SJCRH30 (cell line): ENCODE measurements at places on chromosomes 1 and 21.

- peak; percentile 16 for DNase-seq
- H3K4me3 ChIP-seq, result no peak overlapping the region
- no peak overlapping the region for H3K27ac ChIP-seq
Observed at GRCh38 chr21:25313829-25314228, 293.5 kb downstream of the MRPL39 start.

- no peak for DNase-seq
- no peaks in the 10 kb centered on the region for H3K27me3 ChIP-seq
- no peak overlapping the region for H3K4me3 ChIP-seq
- peaks cover 7% of the 10 kb centered on the region for H3K4me1 ChIP-seq
- no peak overlapping the region for H3K27ac ChIP-seq
Observed at GRCh38 chr21:36909423-36909822, 57.0 kb downstream of the HLCS start.

DNA sequence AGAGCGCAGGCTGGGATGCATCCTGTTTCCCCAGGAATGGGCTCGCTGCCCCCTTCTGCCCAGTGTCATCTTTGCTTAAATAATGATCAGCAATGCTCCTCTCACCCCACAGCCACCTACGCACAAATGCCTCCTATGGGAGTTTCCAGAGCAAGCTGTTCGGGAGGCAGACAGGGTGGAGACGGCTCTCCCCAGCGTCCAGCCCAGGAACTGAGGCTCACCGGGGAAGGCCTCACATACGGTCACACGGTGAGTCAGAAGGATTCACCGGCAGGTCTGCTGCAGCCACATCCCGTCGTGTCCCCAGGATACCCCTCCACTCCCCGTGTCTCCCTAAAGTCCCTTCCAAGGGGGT lies 40.3 kb upstream of the RUNX3 start:
- peaks cover 16% of the 10 kb centered on the region; the same call in 1 of the 2 replicates for H3K27me3 ChIP-seq
- no peak overlapping the region for H3K4me3 ChIP-seq

DNA sequence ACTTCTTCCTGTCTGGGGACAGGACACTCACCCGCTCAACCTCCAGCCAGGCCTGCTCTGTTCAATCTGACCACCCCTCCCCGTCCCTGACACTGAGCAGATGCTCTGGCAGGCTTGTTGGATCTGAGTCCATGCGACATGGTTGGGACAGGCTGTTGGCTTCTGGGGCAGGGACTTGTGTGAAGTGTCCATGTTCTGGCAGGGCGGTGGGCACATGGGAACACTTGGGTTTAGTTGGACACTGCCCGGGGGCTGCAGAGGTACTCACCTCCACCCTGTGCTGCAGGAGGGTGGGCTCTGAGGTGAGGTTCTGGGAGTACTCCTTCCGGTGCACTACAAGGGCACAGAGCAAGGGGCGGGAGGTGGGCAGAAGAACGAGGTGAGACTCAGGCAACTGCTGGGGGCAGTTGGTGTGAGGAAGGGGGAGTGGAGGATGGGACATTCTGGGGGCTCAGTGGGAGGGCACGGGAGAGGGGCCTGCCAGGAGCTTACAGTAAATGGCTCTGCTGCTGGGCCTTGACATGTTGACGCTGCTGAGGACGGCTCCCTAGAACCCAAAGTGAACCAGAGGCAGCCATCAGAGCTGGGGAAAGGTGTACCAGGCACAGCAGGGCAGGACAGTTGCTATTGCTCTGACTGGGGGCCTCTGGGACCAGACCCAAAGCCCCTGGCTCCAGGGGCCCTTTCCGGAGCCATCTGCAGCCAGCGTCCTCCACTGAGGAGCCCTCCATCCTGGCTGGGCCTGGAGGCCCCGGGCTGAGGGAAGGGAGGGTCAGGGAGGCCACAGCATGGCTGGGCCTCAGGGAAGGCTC lies 2.3 kb downstream of the EPS8L3 start:
- H3K4me1 ChIP-seq, result no peaks in the 10 kb centered on the region
- no peak overlapping the region for H3K4me3 ChIP-seq
- no peak for DNase-seq
- no peak overlapping the region for H3K27ac ChIP-seq
- no peaks in the 10 kb centered on the region for H3K36me3 ChIP-seq

DNA sequence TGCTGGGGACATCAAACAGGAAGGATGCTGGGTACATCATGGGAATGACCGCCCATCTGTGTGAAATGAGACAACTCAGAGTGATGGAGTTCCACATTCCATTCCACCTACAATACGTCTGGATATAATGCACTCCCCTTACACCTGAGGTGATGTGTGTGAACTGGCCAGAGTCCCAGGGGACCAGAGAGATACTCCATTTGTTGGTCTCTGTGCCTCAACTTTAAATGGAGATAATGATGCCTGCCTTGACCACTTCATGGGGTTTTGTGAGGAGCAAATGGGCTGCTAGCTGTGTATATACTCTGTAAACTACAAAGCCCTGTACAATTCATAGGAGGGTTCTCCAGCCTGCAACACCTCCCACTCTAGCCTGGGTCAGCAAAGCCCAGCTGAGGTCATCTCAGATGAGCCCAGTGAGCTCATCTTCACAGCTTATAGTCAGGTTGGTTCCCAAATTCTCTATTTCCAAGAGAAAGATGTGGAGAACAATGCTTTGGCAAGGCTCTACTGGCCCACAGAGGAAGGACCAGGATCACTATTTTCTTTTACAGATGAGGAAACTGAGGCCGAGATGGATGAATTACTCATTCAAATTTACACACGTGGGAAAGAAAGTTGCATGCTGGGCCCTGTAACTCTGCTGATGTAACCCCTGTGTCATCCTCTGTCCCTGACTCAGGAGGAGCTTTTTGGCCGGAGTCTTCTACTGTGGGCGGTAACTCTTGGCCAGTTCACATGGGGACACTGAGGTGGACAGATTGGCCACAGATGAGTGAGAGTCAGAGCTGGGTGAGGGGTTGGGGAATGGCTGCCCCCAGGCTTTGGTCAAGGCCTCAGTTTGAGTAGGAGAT lies 105.6 kb upstream of the GCLM start:
- no peaks in the 10 kb centered on the region for H3K27me3 ChIP-seq
- peaks cover 7% of the 10 kb centered on the region for H3K4me1 ChIP-seq
- no peak overlapping the region for H3K4me3 ChIP-seq
- H3K36me3 ChIP-seq, result no peaks in the 10 kb centered on the region
- no peak overlapping the region for H3K27ac ChIP-seq

DNA sequence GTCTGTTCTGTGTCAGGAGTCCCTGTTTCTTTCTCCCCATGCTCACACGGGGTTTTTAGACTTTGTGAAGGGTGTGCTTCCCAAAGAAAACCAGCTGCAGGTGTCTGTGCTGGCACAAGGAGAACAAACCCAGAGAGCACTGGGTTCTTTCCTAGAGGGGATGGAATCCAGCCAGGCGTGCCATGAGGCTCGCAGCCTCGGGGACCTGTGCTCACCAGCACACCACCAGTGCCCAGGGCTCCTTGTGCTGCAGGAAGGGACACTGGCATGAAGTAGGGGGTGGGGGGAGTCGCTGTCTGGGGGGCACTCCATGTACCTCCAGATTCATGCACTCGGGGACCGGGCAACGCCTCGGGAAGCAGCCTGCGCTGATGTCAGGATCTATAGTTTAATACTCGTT lies 57.9 kb downstream of the AGPAT3 start:
- H3K27ac ChIP-seq, result no peak overlapping the region
- no peaks in the 10 kb centered on the region for H3K27me3 ChIP-seq
- H3K4me1 ChIP-seq, result no peaks in the 10 kb centered on the region
- H3K36me3 ChIP-seq, result no peaks in the 10 kb centered on the region
- no peak overlapping the region for H3K4me3 ChIP-seq
- no peak for DNase-seq

- no peaks in the 10 kb centered on the region for H3K27me3 ChIP-seq
- H3K4me3 ChIP-seq, result no peak overlapping the region
- no peaks in the 10 kb centered on the region for H3K36me3 ChIP-seq
- DNase-seq, result no peak
- no peaks in the 10 kb centered on the region for H3K4me1 ChIP-seq
Observed at GRCh38 chr1:245541369-245541768, 386.6 kb downstream of the KIF26B start.

- H3K27ac ChIP-seq, result no peak overlapping the region
- H3K4me3 ChIP-seq, result no peak overlapping the region
- no peak for DNase-seq
- no peaks in the 10 kb centered on the region for H3K4me1 ChIP-seq
- no peaks in the 10 kb centered on the region for H3K36me3 ChIP-seq
- no peaks in the 10 kb centered on the region for H3K27me3 ChIP-seq
Observed at GRCh38 chr21:45959779-45960390, 21.7 kb upstream of the COL6A1 start.

DNA sequence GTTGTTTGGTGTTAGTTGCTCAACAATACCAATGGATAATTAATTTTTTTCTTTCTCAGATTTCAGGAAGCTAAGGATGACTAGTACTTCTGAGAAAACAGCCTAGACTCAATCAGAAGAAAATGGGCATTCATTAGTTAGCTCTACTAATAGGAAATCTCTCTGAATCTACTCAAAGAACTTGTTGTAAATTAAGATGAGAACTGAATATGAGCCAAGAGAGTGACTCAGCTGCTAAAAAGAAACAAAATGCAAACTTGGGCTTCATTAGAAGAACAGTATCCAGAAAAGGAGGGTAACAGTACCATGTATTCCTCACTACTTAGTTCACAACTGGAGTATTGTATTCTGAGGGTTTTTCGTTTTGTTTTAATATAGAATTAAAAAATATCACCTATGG lies 12.5 kb downstream of the FOXJ3 start:
- peaks cover 18% of the 10 kb centered on the region for H3K4me1 ChIP-seq
- no peaks in the 10 kb centered on the region for H3K27me3 ChIP-seq
- no peak overlapping the region for H3K4me3 ChIP-seq
- no peak for DNase-seq
- H3K27ac ChIP-seq, result no peak overlapping the region

DNA sequence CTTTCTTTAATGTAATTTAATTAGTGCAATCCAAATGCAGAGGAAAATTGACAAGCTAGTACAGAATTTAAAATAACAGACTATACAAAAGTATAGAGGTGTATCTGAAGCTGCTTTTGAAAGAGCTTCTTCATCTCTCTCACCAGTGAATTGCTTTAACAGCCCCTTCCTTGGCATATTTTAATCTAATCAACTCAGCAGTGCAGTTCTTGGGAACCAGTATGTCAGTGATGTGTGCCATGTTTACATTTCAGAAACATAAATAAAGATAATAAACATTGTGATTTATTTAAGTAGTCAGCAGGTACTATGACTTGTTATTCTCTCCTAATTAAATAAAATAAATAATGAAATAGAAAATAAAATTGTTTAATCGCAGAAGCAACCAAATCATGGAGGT lies 1260.6 kb downstream of the NCAM2 start:
- H3K36me3 ChIP-seq, result no peaks in the 10 kb centered on the region
- no peak overlapping the region for H3K27ac ChIP-seq
- no peak overlapping the region for H3K4me3 ChIP-seq
- DNase-seq, result no peak

DNA sequence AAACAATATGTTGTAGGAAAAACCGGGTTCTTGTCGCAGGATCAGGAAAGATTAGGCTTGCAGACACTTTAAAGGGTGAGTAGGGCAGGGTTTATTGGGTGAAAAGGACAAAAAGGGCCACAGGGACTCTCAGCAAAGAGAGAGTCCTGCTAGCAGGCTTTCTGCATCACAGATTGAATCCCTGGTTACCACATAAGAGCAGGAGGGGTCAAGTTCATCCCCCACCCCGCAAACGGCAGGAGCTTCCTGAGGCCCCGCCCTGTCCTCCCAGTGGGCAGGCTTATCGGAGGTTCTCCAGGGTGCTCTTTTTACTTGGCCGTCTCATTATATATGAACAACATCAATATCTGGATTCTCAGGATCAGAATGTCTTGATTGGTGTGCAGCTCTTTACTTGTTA lies 47.7 kb downstream of the SYCP1 start:
- H3K4me1 ChIP-seq, result no peaks in the 10 kb centered on the region
- H3K27ac ChIP-seq, result no peak overlapping the region
- H3K36me3 ChIP-seq, result no peaks in the 10 kb centered on the region
- no peaks in the 10 kb centered on the region for H3K27me3 ChIP-seq
- H3K4me3 ChIP-seq, result no peak overlapping the region
- DNase-seq, result no peak

DNA sequence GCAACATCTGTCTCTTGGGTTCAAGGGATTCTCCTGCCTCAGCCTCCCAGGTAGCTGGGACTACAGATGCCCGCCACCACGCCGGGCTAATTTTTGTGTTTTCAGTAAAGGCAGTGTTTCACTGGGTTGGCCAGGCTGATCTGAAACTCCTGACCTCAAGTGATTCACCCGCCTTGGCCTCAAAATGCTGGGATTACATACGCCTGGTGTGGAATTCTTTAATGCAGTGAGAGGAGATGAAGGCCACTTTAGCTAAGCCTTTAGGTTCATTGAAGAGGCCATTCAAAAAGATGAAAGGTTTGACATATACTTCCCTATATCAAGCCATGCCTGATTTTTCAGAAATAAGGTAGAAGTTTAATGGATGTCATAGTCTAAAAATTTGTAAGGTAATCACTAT lies 162.7 kb downstream of the ST6GALNAC3 start:
- no peak overlapping the region for H3K27ac ChIP-seq
- H3K4me1 ChIP-seq, result peaks cover 8% of the 10 kb centered on the region; the same call in 1 of the 2 replicates
- no peaks in the 10 kb centered on the region for H3K27me3 ChIP-seq
- no peak overlapping the region for H3K4me3 ChIP-seq
- no peak for DNase-seq
- H3K36me3 ChIP-seq, result no peaks in the 10 kb centered on the region

GRCh38 chr1:29657816-29658215 lies 421.5 kb downstream of the PTPRU start:
- H3K4me3 ChIP-seq, result no peak overlapping the region
- H3K27me3 ChIP-seq, result no peaks in the 10 kb centered on the region
- no peaks in the 10 kb centered on the region for H3K36me3 ChIP-seq
- DNase-seq, result no peak
- no peaks in the 10 kb centered on the region for H3K4me1 ChIP-seq

GRCh38 chr21:37199057-37199924 lies 67.8 kb downstream of the VPS26C start:
- peak; percentile 62 for DNase-seq
- no peak overlapping the region; the same call in 1 of the 2 replicates for H3K4me3 ChIP-seq
- H3K27me3 ChIP-seq, result no peaks in the 10 kb centered on the region
- peaks cover 13% of the 10 kb centered on the region for H3K4me1 ChIP-seq
- H3K27ac ChIP-seq, result peak overlapping the region; percentile 59

GRCh38 chr1:112672009-112672408 lies 2.5 kb upstream of the MOV10 start:
- peaks cover 31% of the 10 kb centered on the region for H3K36me3 ChIP-seq
- no peak overlapping the region for H3K4me3 ChIP-seq
- no peaks in the 10 kb centered on the region for H3K27me3 ChIP-seq
- no peaks in the 10 kb centered on the region; the same call in 1 of the 2 replicates for H3K4me1 ChIP-seq
- no peak for DNase-seq

GRCh38 chr1:159786966-159787365 lies 6.2 kb downstream of the DUSP23 start:
- H3K27ac ChIP-seq, result no peak overlapping the region
- H3K4me1 ChIP-seq, result no peaks in the 10 kb centered on the region
- DNase-seq, result no peak
- no peaks in the 10 kb centered on the region for H3K36me3 ChIP-seq
